ENCODE measurements at places on chromosomes 4 and X.

- DNase-seq, result no peak
Observed at GRCh38 chr4:75679876-75680575, 6.8 kb upstream of the G3BP2 start.

DNA sequence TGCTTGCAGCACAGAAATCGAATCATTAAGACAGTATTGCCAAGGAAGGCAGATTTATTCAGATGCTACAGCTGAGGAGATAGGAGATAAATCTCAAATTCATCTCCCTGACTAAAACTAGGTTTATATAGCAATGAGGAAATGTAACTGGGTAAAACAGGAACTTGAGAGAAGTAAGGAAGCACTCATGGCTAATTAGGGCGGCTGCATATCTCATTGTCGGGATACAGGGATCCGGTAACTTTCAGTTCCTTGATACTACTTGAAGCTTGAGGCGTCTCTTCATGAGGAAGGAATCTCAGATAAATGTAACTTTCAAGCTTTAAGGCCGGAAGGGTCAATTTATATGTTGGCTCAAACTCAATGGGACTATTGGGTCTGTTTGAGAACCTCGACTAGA lies 129.2 kb upstream of the WDR1 start:
- no peak for DNase-seq

DNA sequence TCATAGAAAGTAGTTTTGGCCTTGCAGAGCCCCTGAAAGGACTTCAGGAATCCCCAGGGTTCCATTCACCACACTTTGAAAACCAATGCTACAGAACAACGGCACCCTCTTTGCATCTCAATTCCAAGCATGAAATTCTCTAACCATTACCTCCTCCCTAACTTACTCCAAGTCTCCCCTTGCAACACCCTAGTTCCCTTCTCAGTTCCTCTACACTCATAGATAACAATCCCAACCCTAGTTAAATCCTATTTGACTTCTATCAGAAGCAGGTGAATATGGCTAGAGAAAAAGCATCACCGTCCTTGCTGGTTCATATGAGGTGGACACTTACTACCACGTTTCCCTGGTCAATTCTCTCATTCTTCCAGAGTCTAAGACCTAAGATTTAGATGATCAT lies 2.4 kb downstream of the RCHY1 start:
- DNase-seq, result no peak

DNA sequence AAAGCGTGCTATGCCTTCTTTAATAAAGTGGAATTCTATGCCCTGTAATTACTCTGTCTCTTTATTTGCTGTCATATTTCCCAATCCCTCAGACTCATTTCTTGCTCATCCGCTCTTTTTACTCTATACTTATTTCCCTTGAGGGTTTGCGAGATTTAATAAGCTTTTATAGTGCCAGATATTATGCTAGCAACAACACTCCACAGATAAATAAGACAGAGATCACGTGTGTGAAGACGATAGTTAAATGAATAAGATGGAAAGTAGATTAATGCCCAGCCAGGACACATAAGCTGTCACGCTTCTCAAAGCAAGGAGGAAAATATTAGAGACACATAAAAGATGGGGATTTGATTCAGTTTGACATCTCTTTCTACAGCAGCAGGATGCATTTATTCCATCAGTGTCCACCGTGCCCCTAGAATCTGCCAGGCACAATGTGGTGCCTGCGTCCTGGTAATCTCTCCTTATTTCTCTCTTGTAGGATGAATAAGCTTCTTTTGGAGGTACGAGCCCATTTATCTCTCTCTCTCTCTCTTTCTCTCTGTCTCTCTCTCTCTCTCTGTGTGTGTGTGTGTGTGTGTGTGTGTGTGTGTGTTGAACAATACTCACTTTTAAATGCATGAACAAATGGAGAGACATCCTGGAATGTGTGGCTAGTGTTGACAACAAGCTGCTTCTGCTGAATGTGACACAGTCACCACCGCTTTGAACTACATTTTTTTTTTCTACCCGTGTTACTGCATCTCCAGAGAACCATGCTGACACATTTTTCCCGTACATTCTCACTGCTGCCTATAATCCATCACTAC lies 48.2 kb downstream of the TMEM156 start:
- peak; percentile 33 for DNase-seq

GRCh38 chr4:186719925-186720694 lies 3.5 kb downstream of the FAT1 start:
- no peak for DNase-seq

DNA sequence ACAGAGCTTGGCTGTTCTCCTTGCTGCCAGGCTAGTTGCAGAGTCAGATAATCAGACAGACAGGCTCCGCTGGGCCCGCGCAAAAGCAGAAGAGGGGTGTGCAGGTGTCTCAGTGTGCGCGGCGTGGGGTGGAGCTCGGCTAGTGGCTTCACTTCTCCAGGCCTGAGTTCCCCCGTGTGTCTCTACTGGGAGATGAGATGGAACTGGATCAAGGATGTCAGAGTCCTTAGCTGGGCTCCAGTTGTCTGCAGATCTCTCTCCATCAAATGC lies 21.1 kb downstream of the HTRA3 start:
- DNase-seq, result no peak
